ENCODE measurements at places on chromosomes 3 and 15.

DNA sequence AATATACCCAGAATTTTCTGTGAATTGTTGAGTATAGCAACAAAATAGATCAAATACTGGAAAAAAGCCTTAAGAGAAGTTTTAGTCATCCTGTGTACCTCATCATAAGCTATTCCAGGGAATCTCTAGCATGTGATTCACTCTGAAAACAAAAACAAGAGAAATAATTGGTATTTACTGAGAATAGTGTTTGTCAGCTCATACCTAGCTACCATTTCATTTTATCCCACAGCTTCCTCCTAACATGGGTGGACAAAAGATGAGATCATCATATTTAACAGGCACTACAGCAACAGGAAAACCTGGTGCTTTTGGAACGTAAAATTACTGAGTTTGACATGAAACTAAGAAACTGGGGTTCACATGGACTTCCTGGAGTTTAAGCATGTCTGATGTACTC is 753.5 kb upstream of the NECTIN3 start:
- DNase-seq = no peak

- no peak for DNase-seq
Measured at GRCh38 chr15:42053914-42054313, 33.1 kb upstream of the PLA2G4E start.

DNA sequence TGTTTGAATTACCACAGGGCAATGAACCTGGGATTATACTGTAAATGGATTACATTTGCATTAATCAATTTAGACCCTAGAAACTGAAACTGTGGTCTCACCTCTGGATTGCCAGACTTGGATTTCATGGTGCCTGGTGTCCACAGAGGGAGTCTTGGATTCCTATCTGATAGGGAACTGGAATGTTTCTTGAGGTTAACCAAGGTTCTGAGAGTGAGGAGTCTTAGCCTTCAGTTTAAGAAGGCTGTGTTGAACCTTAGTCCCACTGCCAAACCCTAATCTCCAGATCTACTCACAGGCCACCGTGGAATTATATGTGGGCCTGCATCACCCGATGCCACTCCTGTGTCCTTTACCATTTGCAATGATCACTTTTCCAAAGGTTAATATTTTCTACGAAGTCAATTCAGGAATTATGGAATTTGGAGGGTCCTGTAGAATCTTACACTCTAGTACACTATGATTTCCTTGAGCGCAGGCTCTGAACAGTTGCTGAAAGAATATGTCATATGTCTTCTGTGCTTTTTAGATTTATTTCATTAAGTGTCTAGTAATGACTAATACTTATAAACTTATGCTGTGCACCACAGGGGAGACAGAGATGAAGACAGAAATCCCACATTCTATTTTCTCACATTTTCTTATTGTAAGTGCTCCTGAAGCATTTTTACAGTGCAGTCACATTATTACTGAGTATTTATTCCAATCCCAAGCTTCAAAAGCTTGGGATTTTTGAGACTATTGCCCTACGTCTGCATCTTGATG is 87.9 kb downstream of the EFL1 start:
- DNase-seq = no peak

- no peak for DNase-seq
Measured at GRCh38 chr3:52775877-52776276, 1.5 kb upstream of the ITIH1 start.

DNA sequence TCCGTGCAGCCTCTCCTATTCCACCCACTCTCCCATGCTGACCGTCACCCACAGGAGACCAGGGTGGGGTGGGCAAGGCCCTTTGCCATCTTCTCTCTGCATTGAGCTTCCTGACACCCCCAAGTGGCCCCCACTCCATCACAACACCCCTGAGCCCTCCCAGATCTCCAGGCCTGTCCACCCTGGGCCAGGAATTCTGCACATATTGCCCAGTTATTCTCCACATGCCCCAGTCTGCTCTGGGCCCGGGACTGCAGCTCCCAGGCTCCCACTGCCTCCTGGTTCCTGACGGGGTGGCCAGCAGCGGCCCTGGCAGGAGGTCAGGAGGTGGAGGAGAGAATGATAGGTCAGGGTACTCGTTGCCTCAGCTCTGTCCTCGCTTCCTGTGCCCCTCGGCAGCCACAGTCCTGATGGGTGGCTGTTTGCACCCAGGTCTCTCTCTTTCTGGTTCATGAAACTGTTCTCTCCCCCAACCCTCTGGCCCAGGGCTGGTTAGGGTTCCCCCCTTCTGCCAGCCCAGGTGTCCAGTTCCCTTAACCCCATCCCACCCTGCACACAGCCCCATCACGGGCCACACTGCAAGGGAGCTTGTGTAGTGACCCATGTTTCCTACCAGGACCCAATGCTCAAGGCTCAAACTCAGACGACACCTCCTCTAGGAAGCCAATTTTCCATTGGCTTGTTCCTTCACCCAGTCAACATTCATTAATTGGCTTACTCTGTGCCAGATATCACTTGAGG is 47.3 kb downstream of the IQSEC1 start:
- no peak for DNase-seq

DNA sequence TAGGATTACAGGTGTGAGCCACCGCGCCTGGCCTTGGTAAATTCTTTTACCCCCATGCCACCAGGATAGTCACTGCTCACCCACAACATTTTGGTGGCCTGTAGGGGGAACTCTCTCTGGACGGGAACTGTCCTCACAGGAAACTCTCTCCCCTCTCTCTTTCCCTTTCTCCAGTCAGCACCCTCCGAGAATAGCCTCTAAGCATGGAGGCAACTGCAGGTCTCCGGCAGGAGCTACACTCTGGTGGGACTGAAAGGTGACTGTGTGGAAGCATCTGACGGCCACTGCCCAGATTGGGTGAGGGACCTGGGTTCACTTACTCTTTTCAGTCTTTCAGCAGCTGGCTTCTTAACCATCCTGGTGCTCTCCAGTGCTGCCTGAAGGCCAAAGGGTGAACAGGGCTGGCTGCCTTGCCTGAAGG is 21.3 kb downstream of the TRANK1 start:
- no peak for DNase-seq

DNA sequence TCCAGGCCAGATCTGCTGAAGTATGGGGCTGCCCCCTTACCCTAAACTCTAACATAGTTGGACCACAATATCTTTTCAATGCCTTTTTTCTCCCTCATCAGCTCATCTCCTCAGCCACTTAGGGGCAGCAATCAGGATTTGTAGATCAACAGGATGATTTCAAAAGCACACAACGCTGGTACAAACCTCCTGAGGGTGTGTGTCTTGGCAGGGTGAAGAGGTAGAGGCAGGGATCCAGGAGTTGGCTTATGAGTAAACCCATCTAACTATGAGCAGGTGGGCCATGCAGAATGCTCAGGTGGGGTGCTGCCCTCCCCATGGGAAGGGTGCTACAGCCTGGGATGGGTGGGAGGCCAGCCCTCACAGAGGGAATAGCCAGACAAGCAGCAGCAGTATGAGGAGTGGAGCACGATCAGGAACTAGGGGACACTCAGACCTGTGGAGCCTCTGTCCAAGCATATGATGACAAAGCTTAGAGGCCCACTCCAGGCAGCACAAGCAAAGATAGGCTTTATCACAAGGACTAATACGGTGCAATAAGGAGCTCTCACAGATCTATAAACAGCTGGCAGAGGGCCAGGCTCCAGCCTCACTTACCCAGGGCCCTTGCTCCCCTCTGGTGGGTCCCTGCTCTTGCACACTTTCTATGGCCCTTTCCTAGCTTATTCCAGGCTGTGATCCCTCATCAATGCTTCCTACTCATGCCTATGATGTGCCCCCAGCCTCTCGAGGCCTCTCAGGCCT is 32.2 kb downstream of the IL20RB start:
- DNase-seq = no peak

GRCh38 chr3:100868096-100868495 is 125.1 kb downstream of the ABI3BP start:
- DNase-seq = no peak

- no peak for DNase-seq
Measured at GRCh38 chr3:123113889-123114450, 47.1 kb downstream of the PDIA5 start.

DNA sequence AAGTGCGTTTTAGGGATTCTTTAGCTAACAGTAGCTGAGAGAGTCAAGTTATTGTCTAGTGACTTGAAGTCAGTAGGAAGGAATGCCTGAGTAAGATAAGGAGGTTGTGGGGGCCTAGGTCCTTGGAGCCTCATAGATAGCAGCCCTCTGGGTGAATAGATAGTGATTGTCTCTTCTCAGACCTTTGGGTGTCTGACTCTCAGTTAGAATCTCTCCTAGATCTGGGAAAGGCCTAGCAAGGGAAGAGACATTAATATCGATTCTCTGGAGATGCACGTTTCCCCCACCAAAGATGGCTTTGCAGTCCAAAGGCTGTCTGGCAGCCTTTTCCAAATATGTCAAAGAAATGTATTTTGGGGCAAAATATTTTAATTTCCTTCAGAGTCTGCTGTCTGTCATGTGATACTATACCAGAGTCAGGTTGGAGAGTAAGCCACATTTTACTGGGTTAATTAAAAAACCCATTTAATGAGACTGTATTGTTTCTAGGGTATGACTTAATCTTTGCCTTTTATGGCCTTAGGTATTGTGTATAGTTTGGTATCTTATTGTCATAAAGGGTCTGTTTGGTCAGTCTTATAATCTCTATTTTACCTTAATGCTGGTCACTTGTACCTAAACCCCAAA is 92.2 kb downstream of the ST6GAL1 start:
- no peak for DNase-seq

GRCh38 chr3:101829437-101829830 is 19.9 kb upstream of the NFKBIZ start:
- DNase-seq = no peak

DNA sequence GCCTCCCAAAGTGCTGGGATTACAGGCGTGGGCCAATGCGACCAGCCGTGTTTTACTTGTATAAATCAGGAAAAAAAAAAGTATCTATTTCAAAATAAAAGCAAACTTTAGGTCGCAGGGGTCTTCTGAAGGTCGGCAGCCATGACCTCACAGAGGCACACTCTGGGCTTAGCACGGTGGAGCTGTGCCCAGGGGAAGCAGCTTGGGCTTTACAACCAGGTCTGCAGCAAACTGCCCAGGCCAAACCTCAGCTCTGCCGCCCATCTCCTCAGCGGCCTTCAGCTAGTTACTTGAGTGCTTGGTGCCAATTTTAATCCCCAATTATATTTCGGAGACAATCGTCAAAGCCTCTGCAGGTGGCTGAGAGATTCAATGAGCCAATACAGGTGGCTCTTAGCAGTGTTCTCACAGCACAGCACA is 30.1 kb downstream of the ZDHHC19 start:
- DNase-seq = no peak

GRCh38 chr3:197082871-197083270 is 53.3 kb upstream of the MELTF start:
- no peak for DNase-seq

DNA sequence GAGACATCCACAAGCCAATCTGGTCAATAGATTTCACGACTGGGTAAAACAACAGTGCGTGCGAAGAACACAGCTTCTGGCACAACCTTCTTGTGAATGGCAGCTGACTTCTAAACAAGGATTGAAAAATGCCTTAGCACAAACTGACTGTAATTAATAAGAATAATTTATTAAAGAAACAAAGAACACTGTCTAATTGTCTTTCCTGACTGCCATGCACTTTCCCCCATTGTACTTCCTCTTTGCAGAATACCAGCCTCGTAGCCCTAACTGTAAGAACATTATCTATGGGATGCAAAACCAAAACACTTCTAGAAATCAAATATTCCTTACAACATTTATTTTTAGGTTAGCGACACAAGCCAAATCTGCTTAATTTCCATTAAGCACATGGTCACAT is 6.5 kb downstream of the FOXP1 start:
- DNase-seq = no peak

DNA sequence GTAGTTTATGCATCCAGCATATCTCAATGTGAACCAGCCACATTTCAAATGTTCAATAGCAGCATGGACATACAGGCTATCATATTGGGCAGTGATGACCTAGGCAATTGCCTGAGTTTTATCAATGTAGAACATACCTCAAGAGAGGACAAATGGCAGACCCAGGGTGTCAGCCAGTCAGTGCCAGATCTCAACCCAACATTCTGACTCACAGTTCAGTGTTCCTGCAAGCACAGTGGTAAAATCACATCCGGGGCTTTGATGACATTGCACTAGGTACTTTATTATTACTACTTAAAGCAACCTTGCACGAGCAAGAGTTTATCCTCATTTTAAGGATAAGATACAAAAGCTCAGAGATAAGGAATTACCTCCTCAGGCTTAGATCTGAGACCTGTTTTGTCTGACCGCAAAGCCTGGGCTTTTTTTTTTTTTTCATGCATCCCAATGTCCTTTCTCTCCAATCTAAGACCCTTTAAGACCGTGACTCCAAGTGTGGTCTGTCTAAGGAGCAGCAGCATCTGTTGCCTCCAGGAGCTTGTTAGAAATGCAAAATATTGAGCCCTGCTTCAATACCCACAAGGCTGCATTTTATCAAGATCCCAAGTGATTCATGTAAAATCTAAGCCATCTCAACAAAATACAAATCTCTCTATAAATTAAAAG is 60.1 kb downstream of the SLC12A1 start:
- DNase-seq = no peak

GRCh38 chr15:37891766-37892368 is 42.6 kb upstream of the TMCO5A start:
- DNase-seq = no peak

DNA sequence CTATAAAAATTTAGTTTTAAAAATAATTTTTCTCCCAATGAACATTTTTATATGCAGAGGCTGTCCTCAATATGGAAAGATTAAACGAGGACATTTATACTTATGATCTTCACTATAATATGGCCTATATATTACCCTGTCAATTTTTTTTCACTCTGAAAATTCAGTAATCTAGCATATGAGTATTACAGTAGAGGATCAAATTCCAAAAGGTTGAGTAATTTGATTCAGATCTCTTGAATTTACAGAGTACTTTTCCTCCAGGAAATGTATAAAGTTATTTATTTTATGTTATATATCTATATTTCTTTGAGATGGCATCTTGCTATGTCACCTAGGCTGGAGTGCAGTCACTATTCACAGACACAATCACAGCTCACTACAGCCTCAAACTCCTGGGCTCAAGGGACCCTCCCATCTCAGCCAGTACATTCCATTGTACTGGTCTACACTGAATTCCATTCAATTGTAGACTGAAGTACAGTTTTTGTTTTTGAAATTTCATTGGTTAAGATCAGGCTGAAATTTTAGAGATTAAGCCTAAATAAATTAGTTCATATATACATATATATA is 16.3 kb upstream of the TRPM7 start:
- DNase-seq = no peak

DNA sequence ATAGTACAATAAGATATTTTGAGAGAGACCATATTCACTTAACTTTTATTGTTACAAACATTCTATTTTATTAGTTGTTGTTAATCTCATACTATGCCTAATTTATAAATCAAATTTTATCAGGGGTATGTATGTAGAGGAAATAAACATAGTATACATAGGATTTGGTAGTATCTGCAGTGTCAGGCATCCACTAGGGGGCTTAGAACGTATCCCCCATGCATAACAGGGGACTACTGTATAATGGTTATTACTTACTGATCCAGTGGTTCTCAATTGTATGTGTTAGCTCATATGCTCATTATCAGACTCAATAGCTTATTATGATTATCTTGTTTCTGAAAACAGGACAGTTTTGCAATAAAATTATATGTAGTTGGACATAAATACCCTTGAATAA is 27.6 kb downstream of the CMC1 start:
- DNase-seq = no peak
